ENCODE measurements at places on chromosomes 1 and 21.

DNA sequence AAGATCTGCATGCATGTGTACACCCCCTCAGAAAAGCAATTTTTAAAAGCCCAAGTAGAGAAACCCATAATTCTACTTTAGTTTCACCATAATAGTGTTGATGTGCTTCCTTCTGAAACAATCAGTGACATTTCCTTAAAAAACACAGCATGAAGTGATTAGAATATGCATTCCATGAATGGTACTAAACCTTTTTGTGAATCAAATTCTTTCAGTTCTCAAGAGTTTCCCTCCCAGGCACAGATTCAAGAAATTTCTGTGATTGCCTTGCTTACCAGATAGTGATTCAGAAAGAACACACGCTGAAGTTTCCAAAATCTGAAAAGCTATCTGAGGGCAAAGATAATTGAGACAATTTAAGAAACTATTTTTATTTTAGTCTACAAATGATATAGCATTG lies 136.4 kb upstream of the ADGRL2 start:
- DNase-seq = no peak

- no peak for DNase-seq
Observed at GRCh38 chr1:221740369-221740992, 1.4 kb downstream of the DUSP10 start.

- DNase-seq = no peak
Observed at GRCh38 chr1:221105578-221105977, 226.3 kb downstream of the HLX start.

DNA sequence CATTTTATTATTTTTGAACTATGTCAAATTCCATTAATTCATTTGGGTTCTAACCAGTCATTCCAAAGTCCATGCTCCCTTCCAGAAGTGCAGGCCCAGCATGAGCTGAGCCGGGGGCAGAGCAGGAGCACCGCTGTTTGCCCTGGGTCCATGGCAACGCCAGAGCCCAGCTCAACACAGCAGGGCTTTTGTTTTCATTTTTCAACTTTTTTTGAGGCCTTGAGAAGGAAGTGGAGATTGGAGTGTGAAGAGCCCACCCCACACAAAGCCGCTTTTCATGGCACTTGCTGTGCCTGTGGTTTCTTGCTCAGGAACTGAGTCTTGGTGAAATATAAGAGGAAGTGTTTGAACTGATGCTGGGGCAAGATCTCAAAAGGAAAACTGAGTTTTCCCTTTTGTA lies 13.2 kb upstream of the PRMT2 start:
- DNase-seq = no peak

DNA sequence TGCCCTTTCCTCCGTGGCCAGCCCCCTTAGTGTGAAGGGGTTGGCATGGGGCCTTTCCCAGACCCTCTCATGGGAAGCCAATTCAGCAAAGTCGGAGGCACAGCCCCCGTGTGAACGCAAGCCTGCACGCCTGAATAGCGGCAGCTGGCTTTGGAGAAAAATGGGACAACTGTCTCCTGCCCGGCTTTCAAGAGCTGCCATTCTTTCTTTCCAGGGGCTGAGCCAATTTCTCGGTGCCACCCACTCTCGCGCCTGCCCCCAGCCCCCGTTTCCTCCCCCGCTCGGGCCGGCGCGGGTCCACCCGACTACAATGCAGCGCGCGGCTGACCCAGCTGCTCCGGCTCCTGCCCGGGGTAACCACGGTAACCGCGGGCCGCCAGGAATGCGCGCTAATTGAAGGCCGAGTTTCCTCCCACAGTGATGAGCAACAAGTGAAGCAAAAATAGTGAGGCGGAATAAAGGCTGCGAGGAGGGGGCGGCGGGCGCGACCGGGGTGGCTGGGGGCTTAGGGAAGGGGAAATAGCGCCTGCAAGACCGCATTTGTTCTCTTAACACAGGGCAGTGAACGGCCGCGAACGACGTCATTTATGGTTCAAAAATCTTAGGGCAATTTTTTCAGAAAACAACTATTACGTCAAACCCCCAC lies 27.8 kb downstream of the ILDR2 start:
- no peak for DNase-seq

DNA sequence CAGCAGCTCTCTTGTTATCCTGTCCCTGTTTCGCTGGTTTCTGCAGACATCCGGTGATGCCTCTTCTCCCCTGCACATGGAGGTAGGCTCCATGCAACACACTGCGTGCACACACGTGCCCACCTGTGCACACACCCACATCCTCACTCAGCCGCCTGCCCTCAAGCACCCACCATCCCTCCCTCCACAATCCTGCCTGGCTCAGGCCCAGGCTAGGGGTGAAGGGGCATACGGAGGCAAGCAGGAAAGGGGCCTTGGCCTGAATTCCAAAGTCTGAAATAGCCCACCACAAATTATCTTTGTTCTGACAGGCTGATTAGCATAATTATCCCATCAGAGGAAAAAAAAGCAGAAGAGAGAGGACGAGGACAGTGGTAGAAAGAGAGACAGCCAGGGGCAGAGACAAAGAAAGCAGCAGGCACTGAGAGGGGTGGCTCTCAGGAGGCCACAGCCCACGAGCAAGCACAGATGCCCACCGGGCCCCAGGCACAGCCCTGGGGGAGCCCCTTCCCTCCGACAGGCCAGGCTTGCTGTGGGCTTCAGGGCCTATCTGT lies 73.2 kb downstream of the GRIK3 start:
- no peak for DNase-seq

GRCh38 chr1:152039461-152039860 lies 2.7 kb upstream of the S100A11 start:
- DNase-seq = no peak

GRCh38 chr1:89833183-89834082 lies 12.6 kb downstream of the LRRC8D start:
- DNase-seq = no peak

DNA sequence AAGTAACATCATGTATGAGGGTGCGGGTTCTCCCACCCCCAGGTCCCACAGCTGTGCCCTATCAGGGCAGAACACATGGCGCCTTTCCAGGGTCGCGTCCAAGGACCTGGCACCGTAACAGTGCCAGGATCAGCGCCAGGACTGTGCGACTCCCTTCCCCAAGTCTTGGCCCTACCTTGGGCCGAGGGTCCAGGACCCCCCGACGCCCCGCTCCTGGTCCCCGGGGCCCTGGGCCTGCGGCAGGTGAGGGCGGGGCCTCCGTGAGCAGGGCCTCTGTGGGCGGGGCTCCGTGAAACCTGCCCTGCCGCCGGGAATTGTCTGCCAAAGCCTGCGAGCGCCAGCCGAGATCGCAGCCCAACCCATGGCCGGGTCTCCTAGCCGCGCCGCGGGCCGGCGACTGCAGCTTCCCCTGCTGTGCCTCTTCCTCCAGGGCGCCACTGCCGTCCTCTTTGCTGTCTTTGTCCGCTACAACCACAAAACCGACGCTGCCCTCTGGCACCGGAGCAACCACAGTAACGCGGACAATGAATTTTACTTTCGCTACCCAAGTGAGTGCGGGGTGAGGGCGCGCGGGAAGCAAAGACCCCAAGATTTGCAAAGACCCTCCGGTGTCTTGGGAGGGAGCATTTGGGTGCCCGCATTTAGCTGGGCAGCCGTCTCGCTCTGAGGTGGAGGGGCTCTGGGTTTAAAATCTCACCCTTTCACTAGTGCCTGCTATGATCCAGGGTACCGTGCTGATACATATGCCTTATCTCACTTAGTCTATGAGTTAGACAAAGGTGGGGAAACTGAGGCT lies at the start of gene RHBG:
Gene RHBG, plus strand, starts transcription at position 323 of the 796 bp plus-strand sequence. Its CDS starts 39 bp downstream, at position 362.
- no peak for DNase-seq

- DNase-seq = no peak
Observed at GRCh38 chr1:53600561-53600960, 138.4 kb downstream of the GLIS1 start.

DNA sequence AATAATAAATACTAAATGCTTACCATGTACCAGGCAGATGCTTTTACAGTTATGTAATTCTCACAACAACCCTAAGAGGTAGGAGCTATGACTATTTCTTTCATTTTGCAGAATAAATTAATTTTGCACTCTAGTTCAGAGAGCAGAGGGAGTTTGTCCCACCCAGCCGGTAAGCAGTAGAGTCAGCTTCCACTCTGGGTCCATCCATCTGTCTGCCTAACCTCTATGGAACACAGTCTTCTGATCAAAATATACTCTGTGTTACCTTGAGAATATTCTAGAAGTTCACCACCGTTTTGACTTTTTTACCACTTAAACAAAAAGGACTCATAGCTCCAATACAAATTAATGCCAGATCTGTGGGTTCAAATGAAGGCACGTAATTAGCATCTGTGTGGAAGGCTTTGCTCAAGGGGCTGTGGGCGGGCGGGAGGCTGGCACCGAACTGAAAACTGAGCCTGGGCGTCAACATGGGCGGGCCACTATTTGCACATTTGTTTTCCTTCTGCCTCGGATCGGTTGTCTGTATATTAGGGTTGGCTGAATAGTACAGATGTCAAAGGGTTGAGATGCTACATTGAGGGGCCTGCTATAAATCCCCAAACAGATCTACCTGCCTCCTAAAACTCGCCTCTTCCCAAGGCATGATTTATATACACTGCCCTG lies 33.1 kb upstream of the LMO4 start:
- DNase-seq = no peak

GRCh38 chr1:15394258-15394690 lies 15.4 kb upstream of the EFHD2 start:
- DNase-seq = no peak

DNA sequence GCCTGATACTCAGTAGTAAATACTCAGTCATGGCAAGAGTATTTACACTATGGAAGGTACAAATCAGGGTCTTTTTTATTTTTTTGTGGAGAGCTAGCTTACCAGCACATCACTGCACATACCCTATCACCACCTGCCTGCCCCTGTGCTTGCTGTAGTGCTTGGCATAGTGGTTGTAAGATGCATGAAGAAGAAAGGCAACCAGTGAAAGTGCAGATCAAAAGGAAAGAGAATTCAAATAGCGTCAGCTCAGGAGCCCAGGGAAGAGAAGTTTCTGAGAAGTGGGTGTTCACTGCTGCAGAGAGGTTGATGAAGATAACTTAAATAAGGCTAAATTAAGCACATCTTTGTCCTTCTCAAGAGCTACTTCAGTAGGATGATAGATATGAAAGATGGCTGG lies 76.0 kb downstream of the DTL start:
- DNase-seq = no peak

DNA sequence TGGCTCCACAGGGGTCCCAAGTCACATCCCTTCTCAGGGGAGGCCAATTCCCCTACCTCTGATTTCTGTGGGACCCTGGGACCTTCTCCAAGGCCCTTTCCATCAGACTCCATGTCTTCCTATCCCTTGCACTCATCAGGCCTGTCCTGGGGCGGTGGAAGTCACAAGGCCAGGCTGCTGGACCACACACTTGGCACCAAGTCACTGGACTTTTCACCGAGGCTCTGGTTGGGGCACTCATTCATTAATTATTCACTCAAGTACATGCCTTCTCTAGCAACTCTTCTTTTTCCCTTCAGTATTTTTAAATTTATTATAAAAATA lies 11.2 kb upstream of the FOXO6 start:
- no peak for DNase-seq

DNA sequence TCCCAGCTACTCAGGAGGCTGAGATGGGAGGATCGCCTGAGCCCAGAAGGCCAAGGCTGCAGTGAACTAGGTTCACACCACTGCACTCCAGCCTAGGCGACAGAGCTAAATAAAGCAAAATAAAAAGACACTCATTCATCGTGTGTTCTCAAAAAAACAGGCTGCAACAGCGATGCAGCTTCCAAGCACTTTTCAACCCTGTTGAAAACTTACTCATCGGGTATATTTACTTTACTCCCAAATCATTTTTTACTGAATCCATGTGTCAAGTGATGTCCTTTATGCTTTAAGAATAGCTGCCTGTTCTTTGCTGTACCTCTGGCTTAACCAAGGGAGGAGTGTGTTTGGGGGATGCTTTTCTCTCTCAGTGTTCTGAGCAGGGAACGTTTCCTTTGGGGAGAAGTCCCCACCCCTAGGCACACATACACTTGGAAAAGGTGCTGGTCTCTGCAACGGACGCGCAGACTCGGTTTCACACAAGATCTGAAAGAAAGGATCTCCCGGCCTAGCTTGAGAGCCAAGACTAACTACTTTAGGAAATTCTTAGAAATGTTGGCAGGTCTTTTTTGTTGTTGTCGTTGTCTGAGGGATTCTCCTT lies 1.4 kb downstream of the MAP1LC3C start:
- no peak for DNase-seq

DNA sequence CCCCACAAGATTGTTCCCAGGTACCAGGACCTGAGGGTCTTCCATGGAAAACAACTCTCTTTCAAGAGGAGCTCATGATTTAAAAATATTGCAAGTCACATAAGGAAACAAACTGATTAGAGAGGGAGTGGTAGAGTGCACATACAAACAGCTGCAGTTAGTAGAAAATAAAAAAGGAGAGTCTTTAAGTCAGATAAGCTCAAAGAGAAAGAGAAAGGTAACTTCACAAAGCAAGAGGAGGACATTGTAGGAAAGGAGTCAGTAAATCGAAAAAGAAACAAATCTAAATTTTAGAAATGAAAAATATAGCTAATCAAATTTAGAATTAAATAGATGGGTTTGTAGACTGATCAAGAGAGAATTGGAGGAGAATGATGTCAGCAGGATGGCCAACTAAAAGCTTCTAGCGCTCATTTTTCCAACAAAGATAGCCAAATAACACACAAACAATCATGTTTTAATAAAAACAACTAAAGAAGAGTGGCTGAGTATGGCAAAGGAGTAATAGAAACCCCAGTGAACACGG lies 86.1 kb upstream of the CD53 start:
- no peak for DNase-seq

DNA sequence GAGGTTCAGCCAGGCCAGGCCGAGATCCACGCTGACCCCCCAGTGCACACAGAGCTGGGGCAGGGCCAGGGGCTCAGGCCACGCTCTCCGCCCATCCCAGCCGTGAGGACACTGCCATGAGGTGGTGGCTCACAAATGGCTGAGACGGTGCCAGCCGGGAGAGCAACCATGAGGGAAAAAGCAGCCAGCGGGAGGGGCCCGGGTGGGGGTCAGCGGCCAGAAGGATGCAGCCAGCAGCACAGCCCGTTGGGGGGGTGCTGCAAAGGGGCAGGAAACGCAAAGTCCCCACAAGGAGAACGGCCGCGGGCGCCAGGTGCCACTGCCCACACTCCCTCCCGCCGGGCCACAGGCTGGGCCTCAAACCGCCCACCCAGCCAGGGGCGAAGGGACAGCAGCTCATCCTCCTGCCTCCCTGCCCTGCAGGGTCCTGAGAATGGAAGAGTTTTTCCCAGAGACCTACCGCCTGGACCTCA lies 8.3 kb downstream of the TTLL10 start:
- no peak for DNase-seq

Data from activated CD4-positive, alpha-beta T cell treated with anti-CD3 and anti-CD28 coated beads for 1 hour (primary cell).